Lung microvascular endothelial cell (primary cell): ENCODE measurements at places on chromosomes 7 and 10. TPM values are rescaled to one million over a fixed set of nuclear protein-coding genes. Genes with fewer than 3 reads are reported as not detected.
A peak's percentile ranks its signal among the peaks of the same experiment; 100 is the strongest.

DNA sequence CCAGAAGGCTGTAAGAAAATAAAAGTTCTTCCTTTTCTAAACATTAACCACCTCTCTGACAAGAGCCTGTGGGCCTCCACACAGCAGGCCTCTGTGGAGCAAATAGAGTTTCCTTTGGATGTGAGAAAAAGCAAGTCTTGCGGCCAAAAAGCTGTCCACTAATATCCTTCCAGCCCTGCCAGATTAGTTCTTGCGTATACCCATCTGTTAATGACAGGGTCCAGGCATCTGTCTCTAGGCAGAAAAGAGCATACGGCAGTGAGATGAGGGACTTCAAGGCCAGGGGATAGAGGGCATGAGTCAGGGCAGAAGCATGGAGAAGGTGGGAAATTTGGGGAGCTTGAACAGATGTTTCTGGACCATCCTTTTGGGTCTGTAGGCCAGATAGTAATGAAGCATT, 164.9 kb downstream of the NSUN6 start:
- no peak for DNase-seq

GRCh38 chr10:86321568-86321967, 45.0 kb downstream of the GRID1 start:
- no peak for DNase-seq

GRCh38 chr10:89515031-89515841, 20.2 kb downstream of the SLC16A12 start:
- peak; percentile 27 for DNase-seq

DDX56 gene
- 37.0 and 40.7 TPM in 2 replicates for total RNA-seq
